ENCODE measurements at places on chromosomes 1 and 21. TPM values are rescaled to one million over a fixed set of nuclear protein-coding genes. Genes with fewer than 3 reads are reported as not detected.

GRCh38 chr1:182330303-182330702, 61.3 kb downstream of the GLUL start:
- no peak for DNase-seq

- no peak for DNase-seq
Measured at GRCh38 chr1:221397606-221398005, 344.3 kb downstream of the DUSP10 start.

- no peak for DNase-seq
Measured at GRCh38 chr1:98565951-98566350, 95.6 kb upstream of the SNX7 start.

The CFHR5 gene
- polyA plus RNA-seq: not detected

DNA sequence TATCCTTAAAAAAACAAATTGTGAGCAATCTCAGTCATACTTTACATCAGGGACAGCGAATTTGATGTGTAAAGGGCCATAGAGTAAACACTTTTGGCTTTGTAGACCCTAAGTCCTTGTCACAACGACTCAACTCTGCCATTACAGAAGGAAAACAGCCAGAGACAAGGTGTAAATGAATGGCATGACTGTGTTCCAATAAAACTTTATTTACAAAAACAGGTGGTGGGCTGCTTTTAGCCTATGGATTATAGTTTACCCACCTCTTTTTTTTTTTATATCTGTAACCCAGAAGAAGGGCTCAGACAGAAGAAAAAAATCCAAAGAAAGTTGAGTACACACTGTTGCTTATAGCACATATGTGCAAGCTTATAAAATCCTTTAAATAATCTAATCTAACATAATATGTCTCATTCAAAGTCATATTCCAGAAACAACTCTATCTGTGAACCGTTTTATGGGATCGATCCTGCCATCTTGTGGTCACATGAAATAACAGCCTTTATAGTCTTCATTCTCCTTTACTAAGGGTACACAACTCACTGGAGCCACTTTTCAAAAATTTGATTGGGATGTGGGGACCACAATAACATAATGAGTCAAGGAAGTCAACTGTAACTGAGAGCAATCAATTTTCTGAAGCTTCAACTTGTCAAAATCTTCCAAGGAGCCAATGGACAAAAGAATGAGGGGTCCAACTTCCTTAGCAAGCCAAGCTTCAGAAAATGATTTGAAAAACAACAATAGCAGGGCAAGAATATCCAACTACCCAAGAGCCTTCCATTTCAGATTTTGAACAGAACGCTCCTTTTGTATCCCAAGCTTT, 142.2 kb upstream of the KRTAP19-8 start:
- DNase-seq: peak; percentile 23

DNA sequence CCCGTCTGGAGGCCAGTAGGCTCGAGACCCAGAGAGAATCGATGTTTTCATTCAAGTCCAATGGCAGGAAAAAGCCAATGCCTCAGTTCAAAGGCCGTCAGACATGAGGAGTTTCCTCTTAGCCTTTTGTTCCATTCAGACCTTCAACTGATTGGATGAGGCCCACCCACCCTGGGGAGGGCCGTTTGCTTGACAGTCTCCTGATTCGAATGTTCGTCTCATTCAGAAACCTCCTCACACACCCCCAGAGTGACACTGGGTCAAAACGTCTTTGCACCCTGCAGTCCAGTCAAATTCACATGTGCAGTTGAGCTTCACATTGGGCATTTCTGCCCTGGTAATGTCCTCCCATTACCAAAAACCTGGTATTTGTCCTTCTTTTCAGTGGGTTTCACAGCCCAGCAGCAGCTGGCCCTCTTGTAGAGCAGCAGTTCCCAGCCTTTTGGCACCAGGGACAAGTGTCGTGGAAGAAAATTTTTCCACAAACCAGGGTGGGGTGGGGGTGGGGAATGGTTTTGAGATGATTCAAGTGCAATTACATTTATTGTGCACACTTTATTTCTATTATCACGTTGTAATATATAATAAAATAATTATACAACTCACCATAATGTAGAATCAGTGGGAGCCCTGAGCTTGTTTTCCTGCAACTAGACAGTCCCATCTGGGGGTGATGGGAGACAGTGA, 40.1 kb downstream of the RSPH1 start:
- DNase-seq: no peak

The CLCA4 gene
- polyA plus RNA-seq: not detected

The KRTAP10-2 gene
- not detected for polyA plus RNA-seq

DNA sequence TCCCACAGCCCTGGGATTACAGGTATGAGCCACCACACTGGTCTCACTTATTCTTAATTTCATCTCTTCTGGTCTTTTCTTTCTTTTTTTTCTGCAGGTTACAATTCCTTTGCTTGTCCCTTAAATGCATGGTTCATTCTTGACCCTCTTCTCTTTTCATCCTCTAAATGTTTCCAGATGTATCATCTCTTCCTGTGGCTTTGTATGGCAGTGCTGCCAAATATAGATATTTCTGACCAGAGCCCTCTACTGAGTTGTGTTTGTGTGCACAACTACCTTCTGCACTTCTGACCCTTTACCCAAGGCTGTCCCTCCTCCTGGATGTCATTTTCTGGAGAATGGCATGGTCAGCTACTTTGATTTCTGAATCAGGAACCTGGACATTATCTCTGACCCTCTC, 32.5 kb downstream of the OLFML3 start:
- no peak for DNase-seq

DNA sequence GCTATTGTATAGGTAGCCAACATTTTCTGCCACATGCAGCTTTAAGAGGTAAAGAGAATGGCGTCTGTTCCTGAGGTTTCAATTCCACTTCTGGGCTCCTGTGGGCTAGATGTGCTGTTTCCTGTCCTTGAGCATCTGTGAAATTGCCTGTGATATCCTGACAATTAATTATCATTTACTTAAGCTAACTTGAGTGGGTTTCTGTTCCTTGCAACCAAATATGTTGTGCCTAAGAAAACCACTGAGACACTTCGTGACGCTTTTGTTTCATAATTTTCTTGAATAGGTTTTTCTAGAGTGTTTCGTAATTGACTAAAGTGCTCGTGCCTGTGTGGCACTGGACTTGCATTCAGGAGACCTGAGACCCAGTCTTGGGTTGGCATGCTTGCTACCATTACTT, 127.3 kb upstream of the POU3F1 start:
- DNase-seq: no peak

DNA sequence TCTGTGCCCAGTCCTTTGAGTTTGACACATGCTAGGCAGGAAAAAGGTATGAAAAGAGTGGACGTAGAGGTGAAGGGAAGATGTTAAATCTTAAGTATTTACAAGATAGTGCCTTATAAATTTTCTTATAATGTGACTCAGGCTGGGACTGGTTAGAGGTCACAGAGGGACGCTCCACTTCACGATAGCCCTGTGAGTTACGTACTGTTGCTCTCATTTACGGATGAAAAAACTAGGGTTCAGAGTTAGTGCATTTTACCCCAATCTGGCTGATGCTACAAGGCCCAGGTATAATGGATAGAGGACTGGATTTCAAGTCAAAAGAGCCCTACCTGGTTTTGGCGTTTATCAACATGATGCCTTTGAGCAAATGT, 1.4 kb upstream of the TUT4 start:
- DNase-seq: no peak

GRCh38 chr21:44914176-44914874, 6.4 kb downstream of the ITGB2 start:
- no peak for DNase-seq

DNA sequence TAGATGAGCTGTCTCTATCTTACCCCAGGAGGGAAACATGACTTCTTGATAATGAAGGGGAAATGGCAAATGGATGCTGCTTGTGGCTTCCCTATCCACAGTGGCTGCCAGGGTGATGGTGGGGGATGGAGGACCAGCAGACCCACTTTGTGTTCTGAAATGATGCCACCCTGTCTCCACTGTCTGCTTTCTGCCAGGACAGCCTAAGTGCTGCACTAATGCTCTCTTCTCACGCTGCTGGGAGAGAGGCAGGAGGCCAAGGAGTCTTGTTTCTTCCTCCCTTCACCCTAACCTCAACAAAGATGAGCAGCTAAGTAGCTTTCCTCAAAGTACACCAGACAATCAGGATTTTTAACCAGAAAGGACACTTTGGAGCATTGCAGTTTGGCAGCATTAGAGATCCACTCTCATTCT, 36.6 kb downstream of the XCL1 start:
- no peak for DNase-seq

GRCh38 chr1:186183970-186184628, 191.0 kb downstream of the TPR start:
- DNase-seq: no peak
